ELR (cell line): ENCODE measurements at places on chromosomes 13 and 19.

GRCh38 chr13:108346376-108346775, 76.9 kb downstream of the TNFSF13B start:
- DNase-seq = no peak

DNA sequence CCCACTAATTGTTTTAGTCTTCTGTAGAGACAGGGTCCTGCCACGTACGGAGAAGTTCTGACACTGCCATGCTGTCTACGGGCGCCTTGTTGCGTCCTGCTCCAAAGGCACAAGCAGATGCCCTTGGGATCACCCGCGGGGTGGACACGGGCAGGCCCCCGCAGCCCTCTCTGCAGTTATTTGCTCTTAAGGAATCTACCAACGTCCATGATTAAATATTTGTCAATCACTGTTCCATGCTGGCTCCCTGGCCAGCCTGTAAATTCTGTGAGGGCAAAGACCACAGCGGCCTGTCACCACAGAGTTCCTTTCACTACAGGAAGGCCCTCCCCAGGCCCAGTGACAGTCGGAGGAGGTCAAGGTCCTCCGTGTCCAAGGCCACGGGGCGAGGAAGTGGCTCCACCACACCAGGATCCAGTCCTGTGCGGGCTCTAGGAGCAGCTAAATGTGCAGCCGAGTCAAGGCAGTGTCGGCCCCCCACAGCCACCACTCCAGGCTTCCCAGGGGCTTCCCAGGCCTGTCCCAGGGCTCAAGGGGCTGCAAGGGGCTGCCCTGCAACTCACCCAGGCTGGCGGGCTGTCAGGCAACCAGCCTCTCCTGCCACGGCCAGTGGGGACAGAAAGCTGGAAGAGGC, 2.1 kb downstream of the RNF126 start:
- DNase-seq = no peak

GRCh38 chr19:34244611-34245299, 9.6 kb upstream of the GARRE1 start:
- DNase-seq = peak; percentile 17

GRCh38 chr19:14748601-14749000, 29.8 kb downstream of the ADGRE2 start:
- no peak for DNase-seq

DNA sequence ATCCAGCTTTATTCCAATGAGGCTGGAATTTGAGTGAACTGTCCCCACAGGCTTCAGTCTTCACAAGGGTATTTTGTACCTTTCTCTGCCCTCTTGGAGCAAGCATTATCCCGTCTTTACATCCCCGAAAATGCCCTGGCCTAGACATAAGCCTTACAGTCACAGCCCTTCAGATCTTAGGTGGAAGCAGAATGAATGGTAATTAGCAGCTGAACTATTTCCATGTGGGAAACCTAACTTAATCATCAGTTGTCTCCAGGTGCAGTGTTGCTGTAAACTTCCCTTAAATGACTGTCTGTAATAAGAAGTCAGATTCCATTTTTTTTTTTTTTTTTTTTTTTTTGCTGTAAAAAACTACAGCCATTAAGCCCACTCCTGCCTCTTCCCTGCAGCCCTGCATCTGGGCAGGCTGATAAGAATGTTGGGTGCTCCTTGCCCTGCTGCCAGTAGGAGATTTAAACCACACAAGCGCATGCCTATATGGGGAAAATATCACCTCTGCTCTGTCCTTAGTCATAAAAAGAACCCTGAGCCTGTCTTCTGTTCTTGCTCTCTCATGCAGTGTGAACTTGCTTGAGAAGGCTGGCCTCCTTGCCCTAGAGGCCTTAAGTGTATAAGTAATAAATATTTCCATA, 426.8 kb upstream of the SLITRK5 start:
- peak; percentile 17 for DNase-seq

DNA sequence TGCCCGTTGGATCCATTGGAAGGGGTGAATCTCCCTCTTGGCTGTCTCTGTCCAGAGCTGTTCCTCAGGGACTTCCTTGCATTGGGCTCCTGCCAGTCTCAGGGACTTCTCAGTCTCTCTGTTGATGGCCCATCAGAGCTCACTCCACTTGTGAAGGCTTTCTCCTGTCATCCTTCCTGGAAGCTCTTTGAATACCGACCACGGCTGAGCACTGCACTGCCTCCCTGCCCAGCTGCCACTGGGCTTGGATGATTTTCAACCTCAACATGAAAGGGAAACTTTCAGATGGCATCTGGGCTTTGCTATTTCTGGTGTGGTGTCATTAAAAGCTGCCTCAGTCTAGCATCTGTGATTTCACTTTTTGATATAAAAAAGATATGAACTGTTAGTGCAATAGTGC, 66.1 kb upstream of the ANKRD10 start:
- DNase-seq = no peak

GRCh38 chr19:6503407-6504201, 1.5 kb upstream of the TUBB4A start:
- DNase-seq = no peak
